ENCODE measurements at places on chromosomes 12 and 14.
A peak's percentile ranks its signal among the peaks of the same experiment; 100 is the strongest.

DNA sequence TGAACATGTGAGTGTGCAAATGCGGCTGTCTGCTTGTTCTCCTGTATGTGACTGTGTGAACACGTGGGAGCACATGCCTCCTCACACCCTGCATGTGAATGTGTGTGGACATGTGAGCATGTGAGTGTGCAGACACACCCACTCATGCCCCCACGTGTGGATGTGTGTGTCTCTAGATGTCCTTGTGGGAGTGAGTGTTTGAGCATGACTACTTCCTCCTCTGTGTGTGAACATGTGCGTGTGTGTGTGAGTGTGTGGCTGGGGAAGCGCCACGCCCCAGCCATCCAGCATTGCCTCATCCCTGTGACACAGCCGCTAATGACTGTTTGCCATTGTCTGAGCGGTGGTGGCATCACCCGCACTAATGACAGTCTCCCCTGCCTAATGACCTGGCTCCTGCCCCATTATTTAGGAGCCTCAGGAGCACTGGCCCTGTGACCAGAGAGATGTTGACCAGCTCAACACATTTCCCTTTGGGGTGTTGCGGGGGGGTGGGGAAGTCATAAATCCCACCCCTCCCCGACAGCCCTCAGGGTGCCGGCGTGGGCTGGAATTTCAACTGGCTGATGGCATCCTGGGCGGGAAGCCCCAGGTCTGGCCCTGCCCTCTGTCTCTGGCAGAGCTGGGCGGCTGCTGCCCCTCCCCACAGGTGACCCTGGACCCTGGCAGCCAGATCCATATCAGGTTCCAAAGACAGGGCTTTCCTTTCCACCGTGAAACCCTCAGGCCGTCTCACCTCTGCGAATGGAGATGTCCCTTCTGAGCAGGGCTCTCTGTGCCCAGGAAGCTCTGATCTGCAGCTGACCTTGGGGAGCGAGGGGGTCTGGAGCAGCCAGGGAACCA is 11.5 kb upstream of the KRT80 start:
- DNase-seq, result peak; percentile 76

DNA sequence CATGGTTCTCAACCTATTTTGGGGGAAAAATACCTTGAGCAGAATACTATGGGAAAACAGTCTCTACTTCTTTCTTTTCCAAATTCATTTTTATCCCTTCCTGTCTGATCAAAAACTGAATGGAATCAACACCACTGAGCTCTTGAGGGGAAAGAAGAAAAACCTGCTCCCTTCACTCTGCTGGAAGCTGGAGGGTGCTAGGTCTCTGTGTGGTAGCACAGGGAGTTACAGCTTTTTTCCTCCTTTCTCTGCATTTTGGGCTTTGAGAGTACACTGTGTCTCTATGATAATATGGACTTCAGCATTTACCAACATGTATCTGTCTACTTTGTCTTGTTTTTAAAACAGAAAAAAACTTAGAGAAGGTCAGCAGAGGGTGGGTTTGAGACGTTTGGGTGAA is 417.2 kb upstream of the SYT1 start:
- no peak for DNase-seq

GRCh38 chr14:78356391-78356790 is 186.2 kb downstream of the NRXN3 start:
- DNase-seq, result no peak

GRCh38 chr14:103284574-103285467 is 49.2 kb upstream of the EIF5 start:
- DNase-seq, result peak; percentile 25

DNA sequence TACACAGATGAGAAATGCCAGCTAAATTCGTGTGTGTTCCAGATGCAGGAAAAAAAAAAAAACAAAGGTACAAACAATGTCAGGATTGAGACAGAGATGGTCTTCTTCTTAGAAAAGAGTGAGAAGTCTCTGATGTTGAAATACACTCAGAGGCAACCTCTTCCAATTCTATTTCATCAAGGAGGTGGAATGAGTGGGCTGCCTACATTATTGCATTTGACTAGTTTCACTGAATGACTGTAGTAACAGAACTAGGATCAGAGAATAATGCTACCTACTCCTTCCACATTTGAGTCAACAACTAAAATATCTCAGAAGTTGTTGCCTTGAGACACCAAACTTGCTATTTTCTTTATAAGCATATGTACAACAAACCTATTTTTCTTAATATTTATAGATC is 1332.2 kb upstream of the FLRT2 start:
- DNase-seq, result no peak

- DNase-seq, result no peak
Observed at GRCh38 chr14:64725261-64725815, 21.1 kb downstream of the PLEKHG3 start.

- DNase-seq, result no peak
Observed at GRCh38 chr12:67578976-67579661, 69.4 kb upstream of the DYRK2 start.

DNA sequence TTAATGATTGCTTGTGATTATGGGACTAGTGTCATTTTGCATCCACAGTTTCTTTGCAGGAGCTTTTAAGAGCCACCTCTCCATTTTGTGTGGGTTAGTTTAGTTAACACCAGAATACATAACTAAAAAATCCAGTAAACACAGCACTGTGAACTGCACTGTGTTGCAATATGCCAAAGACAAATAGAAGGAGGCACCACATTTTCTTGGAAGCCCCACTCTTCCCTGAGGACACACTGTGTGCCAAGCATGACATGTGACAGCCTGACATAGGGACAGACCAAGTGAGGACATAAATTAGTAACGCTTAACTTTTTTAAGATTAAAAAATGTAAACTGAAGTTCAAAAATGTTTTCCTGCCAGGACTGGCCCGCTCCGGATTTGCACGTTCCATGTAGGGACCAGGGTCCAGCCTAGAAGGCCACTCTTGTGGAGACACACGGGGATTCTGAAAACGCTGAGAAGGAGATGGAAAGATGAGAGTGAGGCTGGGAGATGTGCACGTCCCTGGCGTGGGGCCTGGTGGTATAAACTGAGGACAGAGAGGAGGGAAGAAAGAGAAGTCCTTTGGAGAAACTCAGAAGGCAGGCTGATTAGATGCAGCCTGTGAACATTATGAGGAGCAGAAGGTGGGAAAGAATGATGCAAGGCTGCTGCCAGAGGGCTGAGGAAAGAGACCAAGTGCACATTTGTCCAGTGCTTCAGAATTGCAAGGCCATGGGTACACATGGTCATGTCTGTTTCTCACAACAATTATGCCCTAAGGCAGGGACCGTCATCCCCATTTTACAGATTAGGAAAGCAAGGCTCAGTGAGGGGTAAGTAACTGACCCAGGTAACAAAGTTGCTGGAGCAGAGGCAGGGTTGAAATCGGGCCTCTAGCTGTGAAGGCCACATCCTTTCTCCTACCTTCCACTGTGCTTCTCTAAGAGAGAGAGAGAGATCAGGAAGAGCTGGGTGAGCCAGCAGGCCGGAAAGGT is 45.1 kb downstream of the ISCA2 start:
- DNase-seq, result no peak

- DNase-seq, result no peak
Observed at GRCh38 chr14:28461389-28461788, 305.2 kb upstream of the FOXG1 start.

DNA sequence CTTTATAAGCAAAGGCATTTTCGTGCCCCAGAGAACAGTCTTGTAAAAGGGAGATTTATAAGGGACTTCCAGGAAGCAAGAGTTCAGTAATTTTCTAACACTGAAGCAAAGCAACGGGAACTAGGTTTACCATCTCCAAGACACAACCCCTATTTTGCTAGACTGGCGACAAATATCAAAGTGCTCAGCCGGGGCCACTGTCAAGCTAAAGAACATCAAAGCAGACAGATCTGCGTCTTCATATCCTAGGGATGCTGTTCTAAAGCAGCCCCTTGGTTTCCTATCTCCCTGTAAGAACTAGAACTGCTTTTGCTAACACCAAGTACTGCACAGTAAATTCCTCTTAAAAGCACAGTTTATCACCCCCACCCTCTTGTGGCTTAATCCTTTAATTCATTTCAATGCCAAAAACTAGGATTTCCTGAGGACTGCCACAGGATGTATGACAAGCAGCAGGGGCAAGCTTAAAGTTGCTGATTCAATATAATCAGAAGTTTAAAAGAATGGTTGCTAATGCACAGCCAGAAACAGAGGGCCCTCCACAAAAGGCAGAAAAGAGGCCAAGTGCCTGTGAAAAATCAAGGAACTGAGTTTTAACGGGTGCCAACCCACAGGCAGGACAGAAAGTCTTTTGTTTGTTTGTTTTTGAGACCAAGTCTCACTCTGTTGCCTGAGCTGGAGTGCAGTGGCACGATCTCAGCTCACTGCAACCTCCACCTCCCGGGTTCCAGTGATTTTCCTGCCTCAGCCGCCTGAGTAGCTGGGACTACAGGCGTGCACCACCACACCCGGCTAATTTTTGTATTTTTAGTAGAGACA is 44.0 kb upstream of the ISM2 start:
- DNase-seq, result no peak

DNA sequence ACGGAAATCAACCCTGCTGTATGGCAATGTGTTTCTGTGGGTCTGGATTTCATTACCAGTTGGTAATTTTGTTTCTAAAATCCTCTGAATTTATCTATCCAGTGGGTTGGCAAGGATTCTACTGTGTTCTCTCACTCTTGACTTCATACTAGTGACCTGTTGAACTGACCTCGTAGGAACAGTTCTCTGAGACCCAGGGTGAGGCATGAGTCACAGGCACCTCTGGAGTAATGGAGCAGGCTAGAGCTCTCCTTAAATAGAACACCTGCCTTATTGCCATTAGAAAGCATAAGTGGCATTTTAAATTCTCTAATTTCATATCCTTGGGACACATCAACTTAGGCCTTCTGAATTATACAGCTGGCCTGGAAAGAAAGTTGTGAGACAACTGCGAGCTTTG is 258.3 kb upstream of the NAV3 start:
- no peak for DNase-seq

GRCh38 chr14:36238666-36239363 is 62.3 kb upstream of the PTCSC3 start:
- DNase-seq, result peak; percentile 19

- no peak for DNase-seq
Observed at GRCh38 chr14:94393474-94393873, 5.1 kb upstream of the SERPINA1 start.

GRCh38 chr14:84112589-84112988 is 1417.4 kb upstream of the FLRT2 start:
- DNase-seq, result no peak

DNA sequence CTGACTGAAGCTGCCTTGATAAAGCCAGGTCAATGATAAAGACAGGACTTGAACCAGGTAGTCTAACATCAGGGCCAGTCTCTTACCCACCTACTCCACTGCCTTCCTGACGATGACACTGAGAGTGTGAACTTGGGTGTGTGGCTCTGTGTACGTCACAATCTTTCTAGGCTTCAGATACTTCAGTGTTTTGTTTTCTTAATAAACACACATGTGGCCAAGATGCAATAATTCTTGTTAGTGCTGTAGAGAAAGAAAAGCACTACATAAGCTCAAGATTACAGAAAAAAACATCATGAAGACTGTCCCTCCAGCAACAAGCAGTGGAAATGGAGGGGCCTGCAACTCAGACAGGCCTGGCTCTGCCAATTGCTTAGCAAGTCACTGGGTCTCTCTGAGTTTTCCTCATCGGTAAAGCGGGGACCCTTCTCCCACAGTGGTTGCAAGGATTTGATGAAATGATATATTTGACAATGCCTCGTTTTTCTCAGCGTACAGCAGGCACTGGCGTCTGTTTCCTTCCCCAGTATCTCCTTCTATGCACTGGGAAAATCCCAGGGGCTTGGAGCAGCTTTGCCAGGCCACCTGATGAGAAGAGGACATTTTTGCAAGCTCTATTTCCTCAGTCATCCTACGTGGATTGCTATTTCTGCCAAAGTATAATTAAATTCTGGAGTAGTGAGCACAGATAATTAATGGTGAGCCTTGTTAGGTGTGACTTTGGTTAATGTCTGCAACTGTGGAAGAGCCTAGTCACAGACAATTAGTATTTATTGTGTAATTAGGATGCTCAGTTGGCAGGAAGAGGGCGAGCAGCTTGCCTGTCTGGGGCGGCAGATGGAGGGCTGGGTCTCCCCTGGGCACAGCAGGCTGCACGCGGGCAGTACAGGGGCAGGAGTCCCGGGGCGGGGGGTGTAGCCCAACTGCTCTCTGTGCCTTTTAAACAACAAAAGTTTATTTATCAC is 55.8 kb upstream of the CHGA start:
- DNase-seq, result no peak

GRCh38 chr14:73290279-73290678 is 53.0 kb downstream of the PAPLN start:
- DNase-seq, result peak; percentile 41

- DNase-seq, result no peak
Observed at GRCh38 chr14:74950795-74951442, 4.5 kb downstream of the PGF start.

DNA sequence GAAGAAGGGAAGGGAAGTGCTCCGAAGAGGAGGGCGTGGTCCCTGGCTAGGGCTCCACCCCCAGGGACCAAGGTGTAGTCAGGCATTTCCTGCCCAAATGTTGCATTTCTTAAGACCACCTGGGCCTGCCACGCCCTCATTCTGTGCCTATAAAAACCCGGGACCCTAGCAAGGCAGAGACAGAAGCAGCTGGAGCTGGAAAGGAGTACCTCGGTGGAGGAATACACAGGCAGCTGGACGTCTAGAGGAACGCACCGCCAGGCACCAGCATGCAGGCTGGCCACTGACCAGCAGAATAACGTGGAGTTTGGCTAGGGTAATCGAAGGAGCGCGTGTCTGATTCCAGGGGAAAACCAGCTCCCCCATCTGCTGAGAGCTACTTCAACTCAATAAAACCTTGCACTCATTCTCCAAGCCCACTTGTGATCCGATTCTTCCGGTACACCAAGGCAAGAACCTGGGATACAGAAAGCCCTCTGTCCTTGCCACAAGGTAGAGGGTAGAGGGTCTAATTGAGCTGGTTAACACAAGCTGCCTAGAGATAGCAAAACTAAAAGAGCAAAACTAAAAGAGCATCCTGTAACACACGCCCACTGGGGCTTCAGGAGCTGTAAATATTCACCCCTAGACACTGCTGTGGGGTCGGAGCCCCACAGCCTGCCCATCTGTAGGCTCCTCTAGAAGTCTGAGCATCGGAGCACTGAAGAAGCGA is 21.0 kb downstream of the CFL2 start:
- DNase-seq, result peak; percentile 76

DNA sequence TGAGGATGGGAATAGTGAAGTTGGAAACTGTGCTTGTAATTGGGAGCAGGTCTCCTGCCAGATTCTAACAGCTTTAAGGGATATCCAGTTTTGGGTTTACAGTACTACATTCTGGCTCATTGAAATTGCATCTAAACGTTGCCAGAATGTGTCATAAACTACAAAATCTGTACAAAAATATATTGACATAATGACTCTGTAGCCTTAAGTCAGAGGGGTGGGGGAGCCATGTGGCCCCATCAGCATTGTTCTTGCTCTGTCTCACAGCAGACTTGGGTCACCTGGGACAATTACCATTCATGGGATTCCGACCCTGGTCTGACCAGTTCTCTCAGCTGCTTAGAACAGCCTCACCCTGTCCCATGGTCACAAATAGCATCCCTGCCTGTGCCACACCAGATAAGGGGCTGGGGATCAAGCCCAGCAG is 43.3 kb upstream of the MED13L start:
- DNase-seq, result peak; percentile 97

GRCh38 chr14:69077841-69078240 is 75.1 kb downstream of the DCAF5 start:
- peak; percentile 94 for DNase-seq

- DNase-seq, result peak; percentile 67
Observed at GRCh38 chr12:30985814-30986452, 59.4 kb downstream of the TSPAN11 start.

Data from trophoblast cell (in vitro differentiated cells and primary cell).